ENCODE measurements at places on chromosomes 13 and 19.

DNA sequence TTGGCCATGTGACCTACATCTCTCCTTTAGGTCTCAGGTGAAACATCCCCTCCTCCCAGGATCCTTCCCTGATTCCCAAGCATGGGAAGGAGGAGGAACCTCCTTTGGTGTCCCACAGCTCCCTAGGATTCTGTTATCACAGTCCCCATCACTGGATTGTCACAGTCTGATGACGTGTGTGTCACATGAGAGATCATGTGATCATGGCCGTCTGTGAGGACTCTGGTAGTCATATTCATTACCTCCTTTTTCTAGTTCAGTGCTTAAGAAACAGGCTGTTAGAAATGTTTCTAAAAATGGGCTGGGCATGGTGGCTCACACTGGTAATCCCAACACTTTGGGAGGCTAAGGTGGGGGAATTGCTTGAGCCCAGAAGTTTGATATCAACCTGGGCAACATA lies 3.0 kb downstream of the DHX34 start:
- no peak for DNase-seq

GRCh38 chr13:89603187-89603586 lies 1744.3 kb upstream of the MIR17HG start:
- DNase-seq: no peak

DNA sequence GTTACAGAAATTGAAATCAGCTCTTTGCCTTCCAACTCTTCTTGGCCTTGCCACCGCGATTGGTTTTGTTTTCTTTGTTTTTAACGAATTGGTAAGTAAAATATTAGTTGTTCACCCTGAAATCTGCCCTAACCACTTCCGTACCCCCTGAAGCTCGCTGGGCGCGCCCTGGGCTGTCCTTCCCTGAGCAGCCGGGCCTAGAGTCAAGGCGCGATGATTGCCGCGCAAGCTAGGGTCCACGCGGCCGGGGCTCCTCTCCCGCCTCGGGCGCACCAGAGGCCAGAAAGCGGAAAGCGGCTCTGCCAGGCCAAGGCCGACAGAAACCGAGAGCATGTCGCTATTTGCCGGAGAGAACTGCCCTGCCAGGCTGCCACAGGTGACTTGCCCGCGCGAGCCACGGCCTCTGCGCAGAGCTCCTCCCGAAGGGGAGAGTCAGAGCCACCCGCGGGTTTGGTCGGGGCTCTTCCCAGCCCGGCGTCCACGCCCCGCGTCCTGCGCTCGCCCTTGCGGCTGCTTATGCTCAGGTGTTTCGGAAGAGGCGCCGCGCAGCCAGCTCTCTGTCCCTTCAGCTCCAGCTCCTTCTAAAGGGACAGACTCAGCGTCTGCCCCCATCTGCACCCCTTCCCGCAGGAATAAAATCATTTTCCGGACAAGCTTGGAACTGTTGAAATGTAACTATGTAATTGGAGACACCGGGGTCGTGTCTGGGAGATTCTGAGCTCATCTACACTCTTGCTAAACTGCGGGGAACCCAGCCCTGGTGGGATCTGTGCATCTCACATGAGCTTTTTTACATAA lies 6.6 kb upstream of the CDX2 start:
- no peak for DNase-seq

DNA sequence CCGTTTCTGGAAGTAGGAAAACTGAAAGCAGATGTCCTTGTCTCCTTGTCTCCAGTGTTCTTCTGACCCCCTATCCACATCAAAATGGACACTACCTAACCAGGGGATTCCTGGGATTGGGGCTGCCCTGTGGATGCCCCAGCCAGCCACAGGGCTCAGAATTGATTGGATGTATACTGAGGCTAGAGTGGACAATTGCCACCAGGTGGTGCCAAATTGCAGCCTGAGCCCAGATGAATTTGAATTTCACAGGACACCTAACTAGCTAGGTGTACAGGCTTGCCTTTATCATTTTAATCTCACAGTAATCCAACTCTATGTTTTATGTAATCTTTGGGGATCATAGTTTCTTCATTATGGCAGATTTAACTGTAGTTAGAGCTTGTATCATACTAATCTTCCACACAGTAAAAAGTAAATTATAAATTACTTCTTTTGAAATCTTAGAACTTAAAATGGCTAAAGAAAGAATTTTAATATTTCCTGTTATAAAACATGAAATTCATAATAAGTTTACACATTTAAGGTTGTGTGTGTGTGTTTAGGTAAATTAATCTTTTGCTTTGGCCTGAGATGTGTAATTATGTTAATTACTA lies 58.0 kb downstream of the PIBF1 start:
- no peak for DNase-seq

DNA sequence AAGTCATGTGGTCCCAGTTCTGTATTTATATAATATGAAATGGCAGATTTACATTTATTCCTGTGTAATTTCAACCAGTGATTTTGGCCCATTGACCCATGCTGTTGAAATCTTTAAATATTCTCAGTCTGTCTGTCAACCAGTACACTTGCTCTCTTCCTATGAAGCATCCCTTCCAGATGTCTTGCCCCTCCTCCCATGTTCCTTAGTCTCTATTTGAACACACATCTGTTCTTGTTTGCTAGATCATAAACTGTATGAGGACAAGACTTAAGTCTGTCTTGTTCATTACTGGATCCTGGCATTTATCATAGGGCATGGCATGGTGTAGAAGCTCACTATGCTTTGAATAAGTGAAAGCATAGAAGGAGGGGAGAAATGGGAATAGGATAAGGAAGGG lies 34.9 kb downstream of the STARD13 start:
- DNase-seq: no peak

GRCh38 chr19:56476651-56477428 lies at the start of gene ZNF667:
TSS of gene ZNF667 (minus strand) at chr19:56477345. CDS start at chr19:56462370, 14,975 bp downstream.
- DNase-seq: no peak

DNA sequence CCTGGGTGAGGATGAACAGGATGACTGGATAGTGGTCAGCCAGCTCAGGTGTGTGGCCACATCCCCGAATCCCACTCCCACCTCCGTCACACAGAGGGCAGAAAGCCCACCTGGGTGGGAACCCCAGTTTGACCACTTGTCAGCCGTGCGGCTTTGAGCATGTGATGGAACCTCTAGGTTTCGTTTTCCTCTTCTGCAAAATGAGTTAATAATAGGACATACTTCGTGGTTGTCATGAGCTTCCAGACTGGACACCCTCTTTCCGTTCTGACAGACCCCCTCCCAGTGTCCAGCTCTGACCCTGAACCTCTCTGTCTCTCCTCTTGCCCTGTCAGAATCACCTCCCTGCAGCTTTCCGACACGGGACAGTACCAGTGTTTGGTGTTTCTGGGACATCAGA lies 1.8 kb downstream of the AXL start:
- no peak for DNase-seq

DNA sequence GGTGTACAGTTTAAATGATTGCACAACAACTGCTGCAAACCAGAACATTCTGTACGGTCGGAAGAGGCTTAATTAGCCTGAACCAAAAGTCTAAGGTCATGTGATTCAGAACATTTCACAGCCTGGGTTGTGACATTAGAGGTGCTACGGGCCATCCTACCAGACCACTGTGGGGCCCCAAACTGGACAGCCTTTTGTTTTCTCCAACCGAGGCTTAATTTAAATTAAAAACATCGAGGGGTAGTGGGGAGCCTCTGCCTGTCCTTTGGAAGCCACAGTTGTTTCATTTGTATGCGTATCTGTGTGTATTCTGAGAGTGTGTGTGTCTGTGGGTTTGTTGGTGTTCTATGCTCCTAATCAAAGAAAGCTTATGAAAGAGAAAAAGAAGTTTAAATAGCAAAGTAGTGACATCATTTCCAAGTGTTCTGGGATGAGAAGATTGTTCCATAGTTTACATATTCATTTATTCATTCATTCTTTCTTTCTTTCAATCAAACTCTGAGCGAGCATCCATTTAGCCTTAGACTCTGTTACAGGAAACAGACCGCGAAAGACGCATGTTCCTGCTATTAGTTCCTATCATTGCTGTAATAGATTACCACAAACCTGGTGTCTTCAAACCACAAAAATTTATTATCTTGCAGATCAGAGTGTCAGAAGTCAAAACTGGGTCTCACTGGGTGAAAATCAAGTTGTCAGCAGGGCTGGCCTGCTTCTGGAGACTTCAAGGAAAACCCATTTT lies 444.8 kb downstream of the FOXO1 start:
- DNase-seq: no peak

DNA sequence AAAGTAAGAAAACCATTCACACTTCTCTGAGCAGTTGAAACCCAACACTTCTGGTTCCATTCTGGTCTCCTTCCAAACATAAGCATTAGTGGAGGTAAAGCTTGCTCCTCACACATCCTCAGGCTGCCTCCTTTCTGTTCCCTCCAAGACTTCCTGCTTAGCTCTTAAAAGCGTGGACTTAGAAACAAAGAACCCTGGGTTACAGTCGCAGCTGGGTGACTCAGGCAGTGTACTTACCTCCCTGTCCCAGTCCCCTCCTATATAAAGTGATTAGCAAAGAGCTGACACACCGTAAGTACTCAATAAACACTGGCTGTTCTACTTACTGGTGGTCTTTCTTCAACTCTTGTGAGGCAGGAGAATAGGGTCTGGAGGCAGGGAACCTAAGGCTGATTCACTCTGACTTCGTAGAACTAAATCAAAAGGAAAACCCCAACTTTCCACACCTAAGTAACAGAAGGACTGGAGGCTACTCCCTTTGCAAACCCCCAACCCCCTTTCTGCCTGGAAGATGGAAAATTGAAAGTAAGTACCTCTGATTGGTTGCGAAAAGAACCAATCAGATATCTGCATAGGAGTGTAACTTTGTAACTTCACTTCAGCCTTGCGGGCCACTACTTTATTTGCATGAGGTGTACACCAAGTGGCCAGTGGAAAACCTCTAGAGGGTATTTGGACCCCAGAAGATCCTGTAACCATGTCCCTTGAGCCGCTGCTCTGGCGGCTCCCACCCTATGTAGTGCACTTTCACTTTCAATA lies 165.4 kb downstream of the SUCLA2 start:
- DNase-seq: no peak

DNA sequence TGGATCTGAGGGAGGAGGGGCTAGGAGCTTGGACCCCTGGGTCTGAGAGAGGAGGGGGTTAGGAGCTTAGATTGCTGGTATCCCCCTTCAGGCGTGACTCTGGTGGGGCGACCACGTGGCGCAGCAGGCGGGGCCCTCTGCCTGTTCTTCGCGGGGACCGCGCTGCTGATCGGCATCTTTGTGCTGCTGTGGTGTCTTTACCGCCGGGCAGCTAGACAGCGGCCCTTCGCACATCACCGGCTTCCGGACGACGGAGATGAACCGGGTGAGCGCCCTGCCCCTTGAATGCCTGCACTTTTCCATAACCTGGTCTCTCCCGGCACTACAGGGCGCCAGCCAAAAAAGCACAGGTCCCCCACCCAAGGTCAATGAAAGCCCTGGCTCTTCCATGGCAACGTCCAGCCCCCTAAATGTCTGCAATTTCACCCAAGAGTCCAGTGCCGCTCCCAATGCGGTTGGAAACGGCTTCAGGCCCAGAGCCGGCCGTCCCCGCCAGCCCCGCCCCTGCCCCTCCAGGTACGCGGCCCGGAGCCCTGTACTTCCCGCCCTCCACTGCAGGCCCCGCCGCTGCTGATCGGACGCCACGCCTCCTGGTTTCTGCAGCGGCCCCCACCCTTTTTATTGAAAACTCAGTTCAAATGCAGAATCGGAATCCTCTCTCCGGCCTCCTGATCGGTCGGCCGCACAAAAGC lies 2.8 kb downstream of the GFY start:
- no peak for DNase-seq

DNA sequence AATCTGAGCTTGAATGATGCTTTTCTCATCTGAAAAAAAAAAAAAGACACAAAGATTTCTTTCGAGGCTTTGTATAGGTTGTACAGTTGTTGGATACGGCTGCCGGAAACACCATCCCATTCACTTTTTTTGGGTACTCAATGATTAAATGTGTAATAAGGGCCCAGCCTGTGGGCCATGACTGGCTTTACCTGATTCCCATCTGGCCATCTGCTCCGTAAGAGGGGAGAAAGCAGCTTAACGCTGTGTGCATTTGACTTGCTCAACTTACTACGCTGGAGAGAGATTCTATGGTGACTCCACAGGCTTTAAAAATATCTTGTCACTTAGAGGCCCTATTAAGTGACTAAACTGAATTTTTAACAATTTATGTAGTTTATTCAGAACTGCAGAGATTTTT lies 731 bp downstream of the ZNF558 start:
- DNase-seq: no peak

DNA sequence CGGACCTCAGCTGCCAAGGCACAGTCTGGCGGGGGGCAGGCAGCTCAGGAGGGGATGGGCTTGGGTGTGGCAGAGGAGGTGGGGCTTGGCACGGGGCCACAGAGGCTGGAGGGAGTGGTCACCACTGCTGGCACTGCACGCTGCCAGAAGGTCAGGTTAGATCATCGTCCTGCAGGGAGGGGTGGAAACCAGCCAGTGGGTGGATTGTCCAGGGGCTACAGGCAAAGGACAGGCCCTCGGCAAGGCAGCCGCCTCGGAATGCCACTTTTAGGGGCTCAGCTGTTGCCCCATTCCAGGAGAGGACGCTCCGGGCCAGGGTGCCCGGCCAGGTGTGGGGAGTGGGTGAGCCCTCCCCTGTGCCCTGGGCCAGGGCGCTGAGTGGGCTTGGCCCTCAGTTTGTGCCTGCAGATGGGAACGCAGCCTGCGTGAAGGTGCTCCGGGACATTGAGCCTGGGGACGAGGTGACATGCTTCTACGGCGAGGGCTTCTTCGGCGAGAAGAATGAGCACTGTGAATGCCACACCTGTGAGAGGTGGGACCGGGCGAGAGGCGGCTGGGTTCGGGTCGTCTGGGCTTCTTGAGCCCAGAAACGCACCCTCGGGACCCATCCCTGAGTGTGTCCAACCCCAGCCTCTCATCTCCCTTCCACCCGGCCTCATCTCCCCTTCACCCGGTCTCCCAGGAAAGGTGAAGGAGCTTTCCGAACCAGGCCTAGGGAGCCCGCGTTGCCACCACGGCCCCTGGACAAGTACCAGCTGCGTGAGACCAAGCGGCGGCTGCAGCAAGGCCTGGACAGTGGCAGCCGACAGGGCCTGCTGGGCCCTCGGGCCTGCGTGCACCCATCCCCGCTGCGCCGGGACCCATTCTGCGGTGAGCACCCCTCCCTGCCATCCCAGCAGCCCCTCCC lies 6.4 kb downstream of the KMT5C start:
- DNase-seq: no peak

DNA sequence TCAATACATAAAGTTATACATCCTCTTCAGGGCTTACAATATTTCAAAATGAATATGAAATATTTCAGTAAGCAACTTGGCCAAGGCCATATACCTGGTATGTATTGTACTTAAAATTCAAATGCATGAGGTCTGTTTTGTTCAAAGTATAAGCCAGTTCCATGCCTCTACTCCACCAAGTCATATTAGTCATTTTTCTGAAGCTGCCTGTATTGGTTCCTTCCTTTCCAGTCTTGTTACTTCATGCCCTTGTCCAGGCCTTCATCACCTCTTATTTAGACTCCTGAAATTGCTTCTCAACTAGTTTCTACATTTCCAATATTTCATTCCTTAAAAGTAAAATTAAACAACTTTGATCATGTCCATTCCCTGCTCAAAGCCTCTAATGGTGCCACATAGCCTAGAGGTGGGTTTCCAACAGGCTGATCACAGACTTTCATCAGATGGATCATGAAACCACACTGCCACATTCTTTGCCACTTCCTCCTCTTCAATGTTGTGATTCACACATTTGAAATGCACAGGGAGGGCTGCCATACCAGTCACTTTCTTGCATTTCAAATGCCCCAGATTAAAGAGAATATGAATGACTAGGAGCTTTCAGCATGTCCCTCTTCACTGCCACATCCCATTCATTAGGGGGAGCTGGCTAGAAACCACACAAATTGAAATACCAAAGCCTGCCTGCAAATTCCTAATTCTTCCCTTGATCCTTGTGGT lies 424.1 kb upstream of the DACH1 start:
- DNase-seq: no peak

Measured in dorsolateral prefrontal cortex (tissue), 122 donors.